ENCODE measurements at places on chromosomes 2 and 18.

- no peak for DNase-seq
Measured at GRCh38 chr2:816278-816677, 134.4 kb upstream of the SNTG2 start.

- peak; percentile 34 for DNase-seq
Measured at GRCh38 chr2:95314964-95315611, 17.9 kb downstream of the KCNIP3 start.

GRCh38 chr2:204771721-204772120 lies 226.4 kb downstream of the PARD3B start:
- no peak for DNase-seq

DNA sequence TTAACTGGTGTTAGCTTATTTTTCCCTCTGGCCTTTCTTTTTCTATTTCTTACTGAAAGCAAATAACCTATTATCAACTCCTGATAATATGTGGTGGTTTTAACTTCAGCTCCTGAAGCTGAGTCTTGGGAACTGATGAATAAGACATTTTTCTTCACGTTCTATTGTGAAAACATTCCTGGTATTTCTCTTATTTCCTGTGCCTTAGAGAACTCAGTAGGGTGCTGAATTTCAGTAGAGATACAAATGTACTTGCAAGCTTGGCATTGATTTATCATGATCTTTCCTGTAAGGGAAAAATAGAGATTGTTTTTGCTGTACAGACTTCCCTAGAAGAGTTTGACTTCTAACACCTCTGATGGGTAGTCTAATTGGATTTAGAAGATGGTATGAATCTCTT lies 52.8 kb upstream of the DCC start:
- DNase-seq, result no peak

GRCh38 chr2:233209533-233210171 lies 41.8 kb upstream of the ATG16L1 start:
- DNase-seq, result no peak

GRCh38 chr18:52861558-52861957 lies 521.6 kb downstream of the DCC start:
- DNase-seq, result no peak

DNA sequence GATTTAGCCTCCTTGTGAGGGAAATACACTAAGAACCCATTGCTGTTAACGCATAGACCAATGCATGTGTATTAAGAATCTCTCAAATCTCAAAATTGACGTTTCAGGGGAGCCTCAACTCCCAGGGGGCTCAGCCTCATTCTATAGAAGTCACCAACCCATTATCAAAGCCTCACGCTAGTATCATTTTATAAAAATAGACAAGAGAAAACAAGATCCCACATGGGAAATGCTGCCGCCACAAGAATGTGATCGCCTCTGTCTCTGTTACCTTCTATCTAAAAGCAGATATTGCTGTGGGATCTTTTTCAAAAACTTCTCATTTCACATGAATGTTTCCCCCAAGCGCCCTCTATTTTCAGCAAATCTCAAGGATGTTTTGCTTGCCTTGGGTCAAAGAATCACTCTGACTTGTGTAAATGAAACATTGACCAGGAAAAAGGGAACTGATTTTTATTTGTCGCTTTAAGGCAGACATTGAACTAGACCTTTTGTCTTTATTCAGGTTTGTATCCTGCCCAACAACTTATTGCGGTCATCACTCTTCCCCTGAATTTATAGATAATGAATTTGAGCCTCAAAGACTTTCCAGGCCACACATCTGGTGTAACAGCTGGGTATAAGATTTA lies 679.0 kb upstream of the ID2 start:
- DNase-seq, result no peak

DNA sequence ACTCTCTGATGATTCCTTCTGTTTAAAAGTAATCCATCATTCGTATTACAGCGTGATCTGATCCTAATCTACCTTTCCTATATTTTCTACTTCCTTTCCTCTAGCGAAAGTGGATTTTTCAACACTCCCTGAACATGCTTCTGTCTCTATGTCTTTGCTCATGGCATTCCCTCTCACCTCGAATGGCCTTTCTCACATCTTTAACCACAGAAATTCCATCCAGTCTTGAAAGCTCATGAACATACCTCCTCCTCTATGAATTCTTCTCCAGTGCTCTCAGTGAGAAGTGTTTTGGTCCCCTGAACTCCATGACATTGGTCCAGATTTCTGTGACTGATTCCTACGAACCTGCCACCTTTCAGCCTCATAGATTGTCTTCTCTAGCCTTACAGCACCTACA lies 323.2 kb downstream of the RAD51AP2 start:
- no peak for DNase-seq

DNA sequence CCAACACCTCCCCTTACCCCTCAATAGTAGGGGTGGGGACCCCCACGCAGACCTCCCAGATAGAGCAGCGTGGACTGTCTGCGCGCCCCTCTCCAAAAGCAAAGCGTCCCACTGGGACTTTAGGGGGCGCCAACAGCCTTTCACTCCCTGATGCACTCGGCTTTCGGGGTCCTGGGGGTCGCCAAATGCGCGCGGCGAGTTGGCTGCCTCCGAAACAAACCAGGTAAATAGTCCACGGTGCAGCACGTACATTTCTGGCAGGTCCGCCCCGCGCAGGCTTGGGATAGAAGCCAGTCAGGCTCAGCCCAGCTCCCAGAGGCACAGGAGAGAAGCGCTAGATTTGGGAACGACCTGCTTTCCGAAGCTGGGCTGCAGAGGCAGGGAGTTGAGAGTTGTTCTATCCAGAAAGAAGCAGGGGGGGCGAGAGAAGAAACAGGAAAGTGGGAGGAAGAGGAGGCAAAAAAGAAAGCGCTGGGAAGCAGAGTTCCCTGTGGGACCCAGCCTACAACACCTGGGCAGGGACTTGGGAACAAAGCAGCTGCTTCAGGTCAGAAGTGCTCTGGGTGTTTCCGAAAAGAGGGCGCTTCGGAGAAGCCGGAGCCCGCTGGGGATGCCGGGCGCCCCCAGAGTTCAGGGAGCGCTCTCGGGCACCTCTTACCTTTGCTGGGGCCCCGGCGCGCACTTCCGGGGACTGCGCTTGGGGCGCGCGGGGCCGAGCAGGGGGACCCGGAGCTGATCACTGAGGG lies 544 bp downstream of the EVA1A start:
- DNase-seq, result peak; percentile 29

DNA sequence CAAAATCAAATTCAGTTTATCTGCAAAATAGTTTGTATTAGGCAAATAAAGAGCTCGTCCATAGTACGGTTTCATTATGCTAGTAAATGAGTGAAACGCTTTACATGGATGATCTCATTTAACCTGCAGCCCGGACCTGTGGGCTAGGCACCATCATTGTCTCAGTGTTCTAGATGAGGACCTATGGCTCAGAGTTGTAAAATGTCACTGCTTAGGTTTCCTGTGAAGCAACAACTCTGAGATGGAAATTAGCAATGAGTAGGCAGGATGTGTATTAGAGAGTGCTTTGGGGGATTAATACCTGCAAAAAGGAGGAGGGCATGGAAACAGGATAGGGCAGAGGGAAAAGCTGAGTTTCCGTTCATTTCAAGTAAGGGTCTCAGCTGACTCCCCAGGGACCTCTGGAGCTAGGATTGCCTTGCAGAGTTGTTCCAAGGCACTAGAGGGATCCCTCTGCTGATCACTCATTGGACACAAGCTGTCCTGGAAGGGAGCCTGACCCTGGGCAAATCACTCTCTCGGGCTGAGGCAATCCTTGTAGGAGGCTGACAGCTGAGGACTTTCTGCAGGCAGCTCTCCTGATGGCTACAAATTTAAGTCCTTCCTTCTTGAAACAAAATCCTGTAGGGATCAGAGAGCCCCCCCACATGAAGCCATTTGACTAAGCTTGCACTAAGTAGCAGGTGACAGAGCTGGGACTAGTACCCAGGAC lies 58.8 kb upstream of the SIX2 start:
- DNase-seq, result no peak

DNA sequence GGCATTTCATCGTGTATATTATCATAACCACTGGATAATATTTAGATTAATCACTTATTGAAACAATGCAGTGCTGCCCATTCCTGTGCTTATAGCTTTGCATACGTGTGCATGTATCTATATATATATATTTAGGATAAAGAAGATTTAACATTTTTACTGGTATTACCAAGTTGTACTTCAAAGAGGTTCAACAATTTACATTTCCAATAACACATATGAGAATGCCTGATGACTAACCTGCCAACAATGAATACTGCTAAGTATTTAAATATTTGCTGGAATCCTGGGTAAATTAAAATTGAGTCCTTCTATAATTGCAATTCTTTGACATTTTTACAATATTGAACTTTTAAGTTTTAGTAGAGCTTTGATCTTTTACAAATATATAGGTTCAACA lies 111.4 kb downstream of the SLC39A10 start:
- DNase-seq, result no peak

DNA sequence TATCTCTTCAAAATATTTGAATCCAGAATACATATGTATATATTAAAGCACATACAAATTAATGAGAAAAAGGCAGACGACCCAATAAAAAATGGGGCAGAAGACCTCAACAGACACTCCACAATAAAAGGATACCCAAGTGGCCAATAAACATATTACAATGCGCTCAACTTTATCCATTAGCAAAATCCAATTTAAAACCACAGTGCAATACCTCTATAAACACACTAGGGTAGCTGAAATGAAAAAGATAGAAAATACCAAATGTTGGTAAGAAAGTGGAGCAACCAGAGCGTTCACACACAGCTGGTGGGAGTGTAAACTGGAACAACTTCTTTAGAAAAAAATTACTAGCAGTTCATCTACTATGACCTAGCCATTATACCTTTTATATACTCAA lies 75.3 kb downstream of the CCDC148 start:
- DNase-seq, result no peak

- DNase-seq, result peak; percentile 81
Measured at GRCh38 chr2:190379249-190379964, 28.7 kb upstream of the MFSD6 start.

DNA sequence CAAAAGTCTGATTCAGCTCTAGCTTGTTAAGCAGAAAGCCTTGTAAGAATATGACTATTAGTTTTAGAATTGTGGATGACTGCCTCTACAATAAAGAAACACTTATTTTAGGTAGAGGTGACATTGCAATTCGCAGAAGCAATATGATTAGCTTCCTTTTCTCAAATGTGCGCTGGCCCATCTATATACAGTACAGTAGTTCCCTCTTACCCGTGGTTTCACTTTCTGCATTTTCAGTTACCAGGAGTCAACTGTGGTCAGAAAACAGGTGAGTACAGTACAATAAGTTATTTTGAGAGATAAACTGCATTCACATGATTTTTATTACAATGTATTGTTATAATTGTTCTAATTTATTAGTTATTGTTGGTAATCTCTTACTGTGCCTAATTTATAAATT lies 405.1 kb downstream of the GPD2 start:
- DNase-seq, result no peak

DNA sequence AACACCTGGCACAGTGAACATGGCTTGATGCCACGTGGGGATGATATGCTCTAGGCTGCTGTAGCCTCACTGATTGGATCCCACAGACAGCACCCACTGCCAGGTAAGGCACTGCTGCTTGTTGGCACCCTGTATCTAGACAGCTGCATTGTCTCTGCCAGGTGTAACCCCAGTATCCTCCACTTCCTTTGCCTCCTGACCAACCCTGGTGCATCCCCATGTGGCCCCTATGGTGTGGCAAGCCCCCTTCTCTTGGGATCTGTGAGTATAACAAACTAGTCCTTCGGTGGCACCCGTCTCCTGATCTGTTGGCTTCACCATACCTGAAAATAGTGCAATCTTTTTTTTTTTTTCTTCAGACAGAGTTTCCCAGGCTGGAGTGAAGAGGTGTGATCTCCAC lies 11.1 kb downstream of the TEX51 start:
- no peak for DNase-seq

DNA sequence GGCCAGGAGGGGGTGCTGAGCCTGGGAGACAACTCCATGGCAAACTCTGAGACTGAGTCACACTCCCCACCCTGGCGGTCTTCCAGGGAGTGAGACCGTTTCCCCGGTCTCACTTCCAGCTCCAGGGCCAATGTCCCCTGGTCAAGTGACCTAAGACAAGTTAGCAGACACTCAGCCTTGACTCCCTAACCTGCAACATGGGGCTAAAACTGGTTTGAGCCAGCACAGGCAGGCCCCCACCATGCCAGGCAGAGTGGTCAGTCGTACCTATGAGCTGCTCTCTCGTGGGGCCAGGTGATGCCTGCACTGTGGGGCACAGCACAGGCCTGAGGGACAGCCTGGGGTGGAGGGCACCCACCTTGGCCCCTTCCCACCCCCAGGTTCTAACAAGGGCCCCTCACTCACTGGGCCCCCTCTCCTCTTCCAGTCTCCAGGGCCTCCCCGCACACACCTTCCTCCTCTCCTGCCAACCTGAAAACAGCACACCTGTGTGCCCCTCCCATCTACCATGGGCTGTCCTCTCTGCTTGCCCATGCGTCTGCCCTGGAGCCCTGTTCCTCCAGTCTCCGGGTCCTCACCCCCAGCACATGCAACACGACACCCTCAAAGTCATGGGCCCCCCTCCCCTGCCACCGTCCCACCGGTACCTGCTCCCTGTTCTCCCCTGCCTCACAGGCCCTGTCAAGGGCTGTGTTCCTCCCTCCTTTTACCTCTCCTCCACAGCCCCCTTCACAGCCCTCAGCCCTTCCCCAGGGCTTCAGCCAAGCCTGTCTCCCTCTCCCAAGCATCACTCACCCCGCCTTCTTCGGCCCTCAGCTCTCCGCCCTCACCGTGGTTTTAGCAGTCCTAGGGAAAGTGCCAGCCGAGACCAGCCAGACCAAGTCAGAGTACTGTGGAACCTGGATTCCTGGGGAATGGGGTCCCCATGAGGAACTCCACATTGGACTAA lies 1.6 kb downstream of the GPR17 start:
- no peak for DNase-seq

DNA sequence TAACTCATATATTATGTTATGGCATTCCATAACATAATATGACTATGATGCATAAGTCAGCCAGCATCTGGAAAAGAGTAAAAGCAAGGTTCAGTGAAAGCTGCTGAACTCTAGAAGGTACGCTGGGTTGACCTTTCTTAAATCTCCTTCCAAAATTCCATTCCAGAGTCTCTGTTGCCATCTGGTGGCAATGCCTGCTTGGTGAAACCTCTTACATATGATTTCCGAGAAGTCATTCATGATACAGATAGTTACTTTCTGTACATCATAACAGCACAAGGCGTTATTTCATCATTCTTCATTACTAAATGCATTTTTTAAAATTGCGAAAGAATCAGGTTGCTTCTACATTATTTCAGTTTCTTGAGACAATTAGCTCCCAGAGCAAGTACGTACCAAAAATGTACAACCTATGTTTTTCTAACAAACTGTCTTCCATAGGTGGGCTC lies 7.0 kb upstream of the EPG5 start:
- DNase-seq, result no peak

GRCh38 chr18:79780547-79780946 lies 17.2 kb upstream of the KCNG2 start:
- peak; percentile 16 for DNase-seq

DNA sequence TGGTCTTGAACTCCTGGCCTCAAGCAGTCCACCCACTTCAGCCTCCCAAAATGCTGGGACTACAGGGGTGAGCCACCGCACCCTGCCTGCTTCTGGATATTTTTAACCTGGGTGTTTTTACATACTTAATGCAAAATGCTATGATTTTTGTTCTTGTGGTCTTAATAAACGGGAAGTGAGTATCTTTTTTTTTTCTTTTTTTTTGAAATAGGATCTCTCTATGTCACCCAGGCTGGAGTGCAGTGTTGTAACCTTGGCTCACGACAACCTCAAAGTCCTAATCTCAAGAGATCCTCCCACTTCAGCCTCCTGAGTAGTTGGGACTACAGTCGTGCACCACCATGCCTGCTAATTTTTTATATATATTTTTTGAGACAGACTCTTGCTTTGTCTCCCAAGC lies 19.2 kb upstream of the ASXL2 start:
- no peak for DNase-seq
